ENCODE measurements at places on chromosomes 3 and 15.

- no peaks in the 10 kb centered on the region for H3K36me3 ChIP-seq
- no peak for DNase-seq
- no peak overlapping the region for H3K4me3 ChIP-seq
- H3K27me3 ChIP-seq, result peaks cover 9% of the 10 kb centered on the region
- peaks cover 2% of the 10 kb centered on the region for H3K4me1 ChIP-seq
- no peak overlapping the region for H3K27ac ChIP-seq
Observed at GRCh38 chr3:14719006-14719405, 44.1 kb downstream of the C3orf20 start.

DNA sequence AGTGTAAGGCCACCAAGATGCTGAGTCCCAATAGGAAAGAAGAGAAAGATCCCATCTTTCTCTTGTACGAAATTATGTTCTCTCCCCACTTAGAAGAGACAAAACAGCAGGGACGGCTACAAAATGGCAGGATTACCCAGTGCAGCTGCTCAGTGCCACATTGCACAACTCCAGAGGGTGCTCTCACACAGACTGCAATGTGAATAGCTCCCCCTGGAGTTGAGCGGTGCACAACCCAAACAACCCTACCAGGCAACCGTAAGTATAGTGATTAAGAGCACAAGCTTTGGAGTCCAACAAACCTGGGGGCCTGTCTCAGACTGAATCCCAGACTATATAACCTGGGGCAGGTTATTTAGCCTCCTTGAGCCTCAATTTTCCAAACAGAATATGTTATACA lies 3.1 kb upstream of the BHLHE40 start:
- peak overlapping the region; percentile 96 for H3K27ac ChIP-seq
- DNase-seq, result peak; percentile 70
- H3K4me1 ChIP-seq, result peaks cover 34% of the 10 kb centered on the region
- no peaks in the 10 kb centered on the region for H3K27me3 ChIP-seq

DNA sequence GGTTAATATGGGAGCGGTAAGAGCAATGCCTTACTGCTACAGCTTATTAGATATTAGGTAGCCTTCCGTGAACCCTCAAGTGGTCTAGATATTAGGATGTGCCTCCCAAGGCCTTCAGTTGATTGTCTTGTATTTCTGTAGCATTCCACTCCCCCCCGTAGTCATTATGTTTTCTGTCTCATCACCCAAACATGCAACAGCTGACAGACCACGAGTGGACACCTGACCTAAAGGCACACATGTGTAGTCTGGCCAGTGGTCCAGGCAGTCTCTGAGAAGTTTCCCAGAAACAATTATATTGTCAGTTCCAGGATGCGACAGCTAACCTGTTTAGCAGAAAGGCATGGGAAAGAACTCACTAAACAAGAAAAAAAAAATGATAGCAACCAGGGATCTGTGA lies 1000.9 kb downstream of the AGBL1 start:
- no peaks in the 10 kb centered on the region for H3K4me1 ChIP-seq
- no peaks in the 10 kb centered on the region for H3K27me3 ChIP-seq
- H3K27ac ChIP-seq, result no peak overlapping the region

DNA sequence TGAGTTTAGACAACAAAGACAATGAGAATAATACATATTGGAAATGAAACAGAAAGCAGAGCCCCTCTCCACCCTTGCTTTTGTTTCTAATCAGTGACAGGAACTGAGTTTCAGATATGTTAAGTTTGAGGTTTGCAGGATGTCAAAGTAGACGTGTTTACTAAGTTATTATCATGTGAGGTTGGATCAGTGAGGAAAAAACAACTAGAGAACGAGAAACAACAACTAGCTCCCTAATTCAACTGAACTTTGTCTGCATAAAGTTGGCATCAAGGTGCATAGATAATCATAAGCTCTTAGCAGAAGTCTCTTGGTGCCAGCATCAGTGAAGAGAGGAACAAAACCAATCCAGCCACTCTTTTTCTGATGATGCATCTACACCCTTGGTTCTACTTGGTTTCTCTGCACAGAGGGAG lies 491.1 kb upstream of the NR2F2 start:
- DNase-seq, result peak; percentile 39
- H3K27ac ChIP-seq, result peak overlapping the region; percentile 77
- H3K27me3 ChIP-seq, result peaks cover 2% of the 10 kb centered on the region
- peak overlapping the region; percentile 45 for H3K4me3 ChIP-seq

DNA sequence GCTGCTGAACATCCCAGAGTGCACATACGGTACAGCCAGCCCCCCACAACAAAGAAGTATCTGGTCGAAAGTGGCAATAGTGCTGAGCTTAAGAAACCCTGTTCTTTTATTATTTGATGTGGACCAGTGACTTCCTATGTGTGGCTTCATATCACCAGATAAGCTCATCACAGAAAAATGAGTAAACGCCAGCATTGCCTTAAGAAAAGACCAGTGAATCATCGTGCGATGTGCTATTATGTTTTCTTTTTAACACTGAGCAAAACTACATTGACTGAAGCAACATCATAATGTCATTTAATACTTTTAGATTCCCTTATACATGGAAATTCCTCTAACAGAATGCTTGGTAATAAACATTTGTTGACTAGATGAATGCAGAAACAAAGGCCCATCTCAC lies 45.2 kb upstream of the ARRDC4 start:
- H3K4me1 ChIP-seq, result no peaks in the 10 kb centered on the region
- no peak for DNase-seq
- no peaks in the 10 kb centered on the region for H3K36me3 ChIP-seq
- no peak overlapping the region for H3K27ac ChIP-seq
- no peaks in the 10 kb centered on the region for H3K27me3 ChIP-seq

All from activated CD8-positive, alpha-beta T cell treated with anti-CD3 and anti-CD28 coated beads, Interleukin-2, amount 10 ng/mL, durations not matched to agents 7 days and 5 days (primary cell).